ENCODE measurements at places on chromosomes 7 and 10.
A peak's percentile ranks its signal among the peaks of the same experiment; 100 is the strongest.

DNA sequence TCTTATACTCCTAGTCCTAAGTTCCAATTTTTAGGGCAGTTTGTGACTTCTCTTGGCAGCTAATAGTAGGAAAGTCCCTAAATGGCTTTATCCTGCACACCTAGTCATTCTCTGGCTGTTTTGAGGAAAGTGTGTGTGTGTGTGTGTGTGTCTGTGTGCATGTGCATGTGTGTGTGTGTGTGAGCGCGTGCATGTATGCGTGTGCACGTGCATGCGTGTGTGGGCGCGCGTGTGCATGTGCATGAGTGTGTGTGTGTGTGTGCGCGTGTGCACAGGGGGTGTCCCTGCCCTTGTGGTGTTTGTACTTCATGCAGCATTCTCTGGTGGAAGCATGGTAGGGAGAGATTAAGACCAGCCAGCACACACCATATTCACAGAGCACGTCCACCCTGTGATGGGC, 18.2 kb downstream of the MACROH2A2 start:
- DNase-seq = no peak

DNA sequence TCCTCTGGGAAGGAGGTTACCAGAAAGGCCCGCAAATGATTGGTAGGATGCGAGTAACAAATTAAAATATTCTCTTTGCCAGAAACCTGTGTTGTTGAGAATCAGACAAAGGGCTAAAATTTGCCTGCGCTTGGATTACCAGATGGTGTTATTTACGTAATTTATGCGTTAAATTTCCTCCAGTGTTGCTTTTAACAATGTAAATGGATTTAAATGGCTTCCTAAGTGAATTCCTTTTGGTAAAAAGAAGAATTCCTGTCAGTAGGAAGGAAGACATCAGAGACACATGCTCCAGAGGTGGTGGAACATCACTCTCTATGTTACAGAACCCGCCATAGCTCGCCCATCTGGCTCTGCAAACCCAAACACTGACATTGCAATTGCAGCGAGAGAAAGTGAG, 520.6 kb downstream of the GALNT17 start:
- no peak for DNase-seq

DNA sequence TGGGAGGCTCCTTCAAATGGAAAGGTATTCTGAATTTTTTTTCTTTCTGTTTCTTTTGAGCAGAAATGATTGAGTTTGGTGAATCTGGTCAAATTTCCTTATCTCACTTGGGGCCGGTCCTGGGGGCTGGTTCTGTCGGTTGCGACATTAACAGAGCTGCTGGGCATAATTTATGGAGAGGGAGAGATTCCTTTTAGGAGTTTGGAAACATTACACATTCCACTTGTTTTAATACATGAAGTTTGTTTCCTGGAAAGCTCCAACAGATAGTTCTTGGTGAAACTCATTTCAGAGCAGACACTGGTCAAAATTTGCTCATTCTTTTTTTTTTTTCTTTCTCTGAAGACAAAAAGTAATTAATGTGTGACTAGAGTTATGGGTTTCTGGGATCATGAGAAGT, 129.9 kb downstream of the ABCA13 start:
- DNase-seq = no peak

- no peak for DNase-seq
These were observed 1.6 kb upstream of the PILRA start for GRCh38 chr7:100371561-100372171.

DNA sequence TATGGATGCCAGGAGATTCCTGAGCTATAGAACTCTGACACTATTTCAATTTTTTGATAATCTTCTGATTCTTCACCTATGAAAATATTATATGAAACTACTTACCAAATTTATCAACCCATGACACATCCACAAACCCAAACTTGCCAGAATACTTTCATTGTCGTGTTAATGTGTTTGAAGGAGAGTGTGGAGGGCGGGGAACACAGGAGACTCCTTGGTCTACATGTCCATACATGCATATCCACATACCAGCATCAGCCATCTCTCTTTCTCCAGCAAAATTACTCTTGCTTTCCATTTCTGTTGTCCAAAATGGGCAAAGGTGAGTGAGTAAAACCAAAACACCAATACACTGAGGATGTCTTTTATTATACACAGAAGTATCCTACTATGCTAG, 23.5 kb upstream of the BPGM start:
- DNase-seq = no peak

DNA sequence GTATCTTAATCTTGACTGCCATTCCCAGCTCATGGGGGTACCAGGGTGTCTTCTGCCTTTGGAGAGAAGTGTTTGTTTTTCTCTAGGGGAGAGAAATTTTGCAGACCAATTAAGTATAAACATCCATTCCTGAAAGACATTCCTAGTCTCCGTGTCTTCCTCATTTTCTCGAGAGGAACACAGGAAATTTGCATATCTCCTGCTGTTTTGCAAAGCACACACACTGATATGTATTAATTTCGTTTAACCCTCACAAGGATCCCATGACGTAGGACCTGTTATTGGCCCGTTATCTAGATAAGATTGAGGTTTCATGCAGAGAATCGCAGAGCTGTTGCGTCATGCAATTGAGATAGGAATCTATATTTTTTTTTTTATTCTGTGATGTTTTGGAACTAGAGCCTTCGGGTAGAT, 944 bp downstream of the RHBDD2 start:
- DNase-seq = peak; percentile 39

DNA sequence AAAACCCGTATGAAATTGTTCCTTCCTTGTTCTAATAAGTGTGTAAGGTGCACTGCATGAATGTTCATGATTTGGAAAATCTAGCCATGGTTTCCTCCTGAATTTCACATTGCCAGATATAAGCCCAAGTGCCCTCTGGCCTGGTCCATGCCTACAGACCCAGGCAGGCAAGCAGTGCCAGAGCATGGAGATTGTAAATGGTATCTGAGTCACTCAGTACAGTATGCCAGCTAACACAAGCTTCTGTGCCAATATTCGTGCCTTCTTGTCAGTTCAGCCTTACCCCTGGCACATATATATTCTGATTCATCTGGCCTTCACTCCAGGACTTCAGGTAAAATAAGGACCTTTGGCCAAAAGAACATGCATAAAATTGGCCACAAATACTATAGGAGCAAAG, 38.4 kb upstream of the PDE1C start:
- no peak for DNase-seq

- DNase-seq = no peak
These were observed 95.0 kb upstream of the FAM20C start for GRCh38 chr7:97310-97841.

- DNase-seq = peak; percentile 59
These were observed 1.9 kb downstream of the FZD1 start for GRCh38 chr7:91266067-91266688.

- no peak for DNase-seq
These were observed 41.5 kb upstream of the NKX6-2 start for GRCh38 chr10:132827423-132827789.

- DNase-seq = no peak
These were observed 620 bp downstream of the BET1 start for GRCh38 chr7:94003446-94004023.

- no peak for DNase-seq
These were observed 65.8 kb downstream of the RAB18 start for GRCh38 chr10:27569946-27570345.

DNA sequence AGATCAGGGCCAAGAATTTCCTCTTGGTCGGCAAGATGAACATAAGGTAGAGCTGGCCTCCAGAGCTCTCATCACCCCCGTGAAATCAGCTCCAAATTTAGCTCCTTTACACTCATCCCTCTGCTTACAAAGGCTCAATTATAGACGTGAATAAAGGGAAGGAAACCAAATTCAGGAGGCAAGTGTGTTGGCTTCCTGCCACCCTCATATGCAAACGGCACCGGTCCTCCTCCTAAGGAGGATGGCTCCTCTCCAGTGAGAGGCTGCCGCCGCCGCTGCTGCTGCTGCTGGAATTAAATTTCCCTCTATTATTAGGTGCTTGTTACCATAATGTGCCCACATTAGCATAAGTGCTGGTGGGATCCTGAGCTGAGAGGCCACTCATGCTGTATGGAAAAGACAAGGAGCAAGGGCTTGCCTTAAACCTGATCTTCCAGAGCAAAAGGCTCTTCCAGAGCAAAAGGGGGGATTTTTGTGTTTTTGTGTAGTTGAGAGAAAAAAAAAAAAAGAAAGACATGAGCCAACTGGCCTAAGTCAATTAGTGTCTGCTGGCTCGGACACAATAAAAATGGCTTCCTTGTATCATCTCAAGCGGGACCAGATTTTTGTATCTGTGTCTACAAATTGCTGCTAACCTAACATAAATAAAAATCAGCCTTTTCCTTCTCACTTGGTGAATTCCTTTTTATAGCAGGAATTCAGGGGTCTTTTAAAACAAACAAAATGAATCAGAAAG, 68.4 kb downstream of the CDHR3 start:
- DNase-seq = no peak

GRCh38 chr10:46215426-46215825, 71.4 kb upstream of the ANTXRL start:
- no peak for DNase-seq

GRCh38 chr7:45146531-45147379, 10.8 kb upstream of the RAMP3 start:
- DNase-seq = no peak

- no peak for DNase-seq
These were observed 24.1 kb upstream of the FAM180A start for GRCh38 chr7:135772639-135773222.

- DNase-seq = peak; percentile 50
These were observed 877.6 kb upstream of the AUTS2 start for GRCh38 chr7:68720697-68721096.

DNA sequence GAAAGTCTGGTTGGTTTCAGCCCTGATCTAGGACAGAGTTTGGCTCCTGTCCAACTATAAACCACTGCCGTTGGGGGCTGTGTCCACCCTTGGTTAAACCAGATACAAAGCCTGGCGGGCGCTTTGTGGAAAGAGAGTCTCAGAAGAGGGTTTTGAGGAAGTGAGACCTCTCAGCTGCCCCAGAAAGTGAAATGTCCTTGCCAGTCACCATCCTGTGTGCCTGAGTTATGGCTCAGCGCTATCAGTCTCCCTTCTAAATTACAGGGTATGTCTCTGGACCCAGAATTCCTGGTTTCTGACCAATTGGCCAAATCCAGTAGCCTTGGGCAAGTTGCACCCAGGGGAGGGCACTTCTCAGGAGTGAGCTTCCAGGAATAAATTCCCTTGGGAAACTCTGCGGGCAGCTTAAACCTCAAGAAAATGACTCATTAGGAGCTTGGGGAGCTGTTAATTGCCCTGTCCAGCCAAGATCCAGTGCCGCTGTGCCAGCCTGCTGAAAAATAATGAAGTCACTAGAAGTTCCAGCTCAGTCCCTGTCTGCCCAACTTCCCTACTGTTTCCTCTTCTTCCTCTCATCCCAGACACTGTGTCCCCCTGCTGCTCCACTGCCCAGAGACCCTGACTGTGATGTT, 66.7 kb upstream of the PDZD8 start:
- DNase-seq = peak; percentile 95
